ENCODE measurements at places on chromosomes 3 and 15.
A peak's percentile ranks its signal among the peaks of the same experiment; 100 is the strongest.

- no peak for DNase-seq
These were observed 30.4 kb downstream of the SQOR start for GRCh38 chr15:45665261-45665660.

DNA sequence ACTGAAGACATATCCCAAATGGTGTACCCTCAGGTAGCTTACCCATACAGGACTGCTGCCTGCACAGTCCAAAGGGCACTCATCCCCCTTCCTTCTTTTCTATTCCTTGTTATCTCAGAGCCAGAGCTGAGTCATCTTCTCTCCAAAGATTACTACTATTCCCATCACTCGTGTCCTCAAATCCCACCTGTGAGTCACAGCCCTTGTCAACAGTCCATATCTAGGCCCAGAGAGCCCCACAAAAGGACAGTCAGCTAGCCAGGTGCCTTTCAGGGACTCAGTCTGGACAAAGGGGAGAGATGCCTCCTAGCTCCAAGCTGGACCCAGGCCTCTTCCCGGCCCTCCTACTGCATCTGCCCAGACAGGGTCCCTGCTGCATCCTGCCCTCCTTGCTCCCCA lies 11.0 kb downstream of the PARP16 start:
- DNase-seq = no peak

- DNase-seq = no peak
These were observed 428.1 kb upstream of the DPH6 start for GRCh38 chr15:35974052-35974451.

DNA sequence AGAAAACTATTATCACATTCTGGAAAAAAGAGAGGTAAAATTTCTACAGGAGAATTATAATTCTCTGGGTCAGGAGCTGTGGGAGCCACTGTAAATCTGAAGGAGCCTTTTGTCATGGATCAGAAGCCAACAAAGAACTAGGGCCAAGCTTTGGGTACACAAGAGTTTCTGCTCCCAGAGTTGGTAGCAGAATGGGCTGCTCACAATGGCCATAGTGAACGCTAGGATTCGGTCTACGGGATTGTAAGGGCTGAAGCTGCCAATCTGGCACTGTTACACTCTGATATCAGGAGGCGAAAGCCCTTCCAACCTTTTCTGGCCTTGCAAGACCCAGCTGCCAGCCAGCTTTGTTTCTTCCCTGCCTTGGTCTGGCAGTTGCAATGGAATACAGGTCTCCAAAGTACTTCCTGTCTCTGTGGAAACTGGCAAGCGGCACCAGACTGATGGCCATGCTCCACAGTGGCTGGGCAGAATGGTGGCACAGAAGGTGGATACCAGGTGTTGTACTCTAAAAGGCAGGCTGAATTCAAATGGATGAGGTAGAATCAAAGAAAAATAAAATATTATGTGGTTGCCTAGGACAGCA lies 831.7 kb downstream of the CADM2 start:
- DNase-seq = no peak

DNA sequence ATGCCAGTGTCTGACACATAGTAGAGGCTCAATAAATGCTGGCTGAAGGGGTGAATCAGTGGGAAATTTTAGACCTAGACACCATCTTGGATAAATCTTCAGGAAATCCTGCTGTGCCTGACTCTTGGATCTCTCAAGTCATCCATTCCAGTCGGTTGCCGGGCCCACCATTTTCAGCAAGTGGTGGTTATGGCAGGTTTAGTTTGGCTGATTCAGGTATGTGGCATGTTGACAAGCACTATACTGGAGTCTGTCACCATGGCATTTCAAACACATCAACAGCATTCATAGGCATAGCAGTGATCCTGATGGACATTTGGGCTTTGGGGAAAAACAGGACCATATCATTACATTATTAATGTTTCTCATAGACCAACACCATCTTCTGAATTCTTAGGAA lies 25.7 kb upstream of the APH1B start:
- DNase-seq = no peak

DNA sequence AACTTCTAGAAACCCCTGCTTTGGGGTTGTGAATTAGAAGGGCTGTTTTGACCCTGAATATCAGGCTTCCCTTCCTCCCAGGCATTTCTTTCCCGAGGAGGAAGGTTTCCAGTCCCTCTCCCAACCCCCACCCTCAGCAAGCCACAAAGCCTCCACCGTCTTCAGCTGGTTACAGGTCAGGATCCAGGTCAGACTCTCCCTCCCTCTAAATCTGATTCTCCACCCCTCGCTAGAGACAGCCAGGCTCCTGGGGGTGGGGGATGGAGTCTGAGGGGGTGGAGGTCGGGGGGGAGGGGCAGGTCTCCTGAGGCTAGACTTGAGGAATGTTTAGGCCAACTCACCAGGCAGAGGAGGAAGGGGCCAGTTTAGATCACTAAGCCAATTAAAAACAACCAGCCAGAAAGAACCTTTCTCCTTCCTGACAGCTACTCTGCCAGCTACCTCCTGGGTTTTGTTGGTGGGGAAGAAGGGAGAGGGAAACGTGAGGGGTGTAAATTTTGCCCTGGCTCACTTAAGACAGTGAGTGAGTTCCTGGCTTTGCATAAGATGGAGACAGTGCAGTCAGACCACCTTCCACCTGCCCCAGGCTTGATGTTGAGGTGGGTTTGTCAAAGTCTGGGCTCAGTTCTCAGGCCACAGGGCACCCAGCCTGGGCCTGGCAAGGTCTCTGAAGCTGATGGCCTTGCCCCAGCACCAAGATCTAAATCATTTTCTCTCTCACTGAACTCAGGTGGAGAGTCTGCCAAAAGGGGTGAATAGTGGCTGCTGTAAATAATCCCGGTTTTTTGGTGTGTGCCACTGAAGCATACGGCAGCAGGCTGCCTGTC lies 19.5 kb downstream of the BMF start:
- no peak for DNase-seq

DNA sequence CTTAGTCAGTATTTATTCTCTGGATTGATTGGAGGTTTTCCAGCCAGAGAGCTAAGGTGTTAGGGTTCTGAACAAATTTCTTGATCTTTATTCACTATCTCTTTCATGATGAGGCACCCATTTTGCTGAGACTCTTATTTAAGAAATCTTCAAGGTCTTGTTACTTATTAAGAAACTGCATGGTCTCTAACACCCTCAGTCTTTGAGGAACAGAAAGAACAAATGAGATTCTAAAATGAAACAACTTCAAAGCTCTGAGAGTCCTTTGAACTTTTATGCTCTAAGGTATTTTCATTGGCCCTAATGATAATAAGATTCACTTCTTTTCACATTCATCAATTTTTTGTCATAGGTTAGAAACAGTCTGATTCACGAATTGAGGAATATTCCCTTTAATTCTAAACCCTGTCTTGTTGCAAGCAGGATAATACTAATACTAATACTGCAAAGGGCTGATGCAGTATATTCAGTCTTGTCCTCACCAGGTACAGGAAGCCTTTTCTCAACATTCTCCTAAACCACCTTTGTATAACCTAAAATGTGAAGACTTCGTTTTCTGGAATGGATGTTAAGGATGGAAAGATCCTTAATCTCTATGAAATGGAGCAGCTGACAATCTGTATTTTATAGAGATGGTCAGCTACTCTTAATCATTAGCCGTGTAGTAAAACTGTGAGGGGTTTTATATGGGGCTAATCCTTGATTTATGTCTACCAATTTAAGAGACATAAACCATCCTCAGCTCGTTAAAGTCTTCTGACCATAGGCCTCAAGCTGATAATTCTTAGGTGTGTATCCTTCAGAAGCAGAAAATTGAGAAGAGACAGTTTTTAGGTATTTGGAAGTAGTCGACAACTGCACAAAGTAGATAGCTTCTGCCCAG lies 198.3 kb downstream of the OTOL1 start:
- DNase-seq = no peak

GRCh38 chr3:64360280-64360679 lies 135.0 kb upstream of the PRICKLE2 start:
- no peak for DNase-seq

GRCh38 chr15:57205027-57205855 lies 171.1 kb upstream of the CGNL1 start:
- DNase-seq = no peak

- peak; percentile 87 for DNase-seq
These were observed 17.6 kb downstream of the C15orf62 start for GRCh38 chr15:40787344-40787841.

DNA sequence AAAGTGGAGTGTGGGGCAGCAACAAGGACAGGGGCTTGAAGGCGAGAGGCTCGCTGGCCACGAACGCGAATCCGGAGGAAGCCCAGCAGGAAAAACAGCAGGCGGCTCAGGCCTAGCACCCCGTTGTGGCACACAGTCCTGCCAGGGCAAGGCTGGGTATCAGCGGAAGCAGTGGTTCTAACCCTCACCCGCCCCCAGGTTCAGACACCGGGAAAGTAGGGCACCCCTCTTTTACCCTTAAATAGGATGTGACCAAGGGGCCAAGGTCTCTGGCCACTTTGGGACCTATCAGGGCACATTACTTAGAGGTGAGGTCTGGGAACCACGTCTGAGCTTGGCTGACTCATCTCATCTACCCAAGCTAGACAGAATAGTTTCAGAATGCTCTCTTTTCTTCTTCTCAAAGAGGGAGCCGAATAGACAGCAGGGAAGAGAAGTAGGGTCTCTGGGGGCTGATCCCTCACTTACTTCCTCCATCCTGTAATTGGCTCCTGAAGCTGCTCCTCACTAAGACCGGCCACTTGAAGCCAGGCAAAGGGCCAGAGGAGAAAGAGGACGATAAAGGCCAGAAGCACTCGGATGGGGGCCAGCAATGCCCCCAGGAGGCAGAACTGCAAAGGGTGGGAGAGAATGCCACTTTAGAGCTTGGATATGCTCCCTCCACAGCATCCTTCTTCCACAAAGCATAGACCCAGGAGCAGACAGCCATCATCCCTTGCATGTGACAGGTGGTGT lies 1.7 kb downstream of the LPCAT4 start:
- no peak for DNase-seq

GRCh38 chr3:109132801-109133473 lies 3.6 kb upstream of the C3orf85 start:
- no peak for DNase-seq

DNA sequence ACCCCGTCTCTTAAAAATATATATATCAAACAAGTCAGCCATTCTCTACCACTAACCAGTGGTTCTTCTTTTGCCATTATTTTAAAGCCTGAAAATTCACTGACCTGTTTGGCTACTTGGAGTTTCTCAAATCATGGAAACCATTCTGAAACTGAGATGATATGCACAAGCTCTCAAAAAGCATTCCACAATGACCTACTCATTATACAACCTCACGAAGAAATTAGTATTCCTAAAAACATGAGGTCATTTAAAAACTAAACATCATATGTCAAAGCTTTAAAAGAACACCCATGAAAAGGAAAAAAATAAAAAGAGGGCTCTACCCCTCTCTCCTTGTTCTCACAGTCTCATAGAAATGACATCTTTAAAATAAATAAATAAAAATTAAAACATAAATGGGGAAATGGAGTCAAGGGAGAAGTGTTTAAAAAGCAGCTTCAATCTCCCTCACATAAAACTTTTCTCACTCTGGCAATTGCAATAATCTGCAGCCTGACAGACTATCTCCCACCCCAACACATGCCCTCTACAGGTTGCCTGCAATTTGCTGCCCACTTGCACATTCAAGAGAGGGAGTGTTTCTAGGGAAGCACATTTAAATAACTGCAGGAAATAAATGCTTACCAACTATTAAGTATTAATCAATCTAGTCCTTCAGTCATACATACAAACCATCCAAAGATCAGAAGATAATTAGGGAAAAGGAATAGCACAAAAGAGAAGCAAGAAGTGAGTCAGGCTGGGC lies 73.3 kb downstream of the TRANK1 start:
- no peak for DNase-seq

- DNase-seq = no peak
These were observed 260.1 kb downstream of the OXSM start for GRCh38 chr3:26049951-26050350.

- DNase-seq = no peak
These were observed 46.6 kb upstream of the TBC1D21 start for GRCh38 chr15:73826711-73827251.

GRCh38 chr3:12758025-12758781 lies 856 bp downstream of the TMEM40 start:
- no peak for DNase-seq

- no peak for DNase-seq
These were observed 8.5 kb upstream of the KLHL6 start for GRCh38 chr3:183564046-183564445.

- no peak for DNase-seq
These were observed 36.4 kb upstream of the PTPRG start for GRCh38 chr3:61524933-61525332.

Data from NCI-H1105 (cell line).